Vagina (tissue), 2 donors: ENCODE measurements at places on chromosomes 7 and 10. TPM values are rescaled to one million over a fixed set of nuclear protein-coding genes. Genes with fewer than 3 reads are reported as not detected.

GRCh38 chr7:110898516-110898915 lies 192.4 kb upstream of the LRRN3 start:
- DNase-seq, result no peak

DNA sequence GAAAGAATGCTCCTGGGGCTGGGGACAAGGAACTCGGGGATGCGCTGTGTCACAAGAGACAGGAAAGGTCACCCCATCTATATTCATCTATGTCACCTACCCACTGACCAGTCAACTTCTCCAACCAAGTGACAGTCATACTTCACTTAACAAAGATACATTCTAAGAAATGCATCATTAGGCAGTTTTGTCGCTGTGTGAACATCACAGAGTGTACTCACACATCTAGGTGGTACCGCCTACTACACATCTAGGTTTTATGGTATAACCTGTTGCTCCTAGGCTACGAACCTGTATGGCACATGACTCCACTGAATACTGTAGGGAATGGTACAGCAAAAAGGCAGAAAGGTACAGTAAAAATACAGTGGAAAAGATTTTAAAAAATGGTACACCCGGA lies 3.8 kb upstream of the ADAM12 start:
- no peak for DNase-seq

GRCh38 chr10:129756912-129757901 lies 206.9 kb downstream of the EBF3 start:
- DNase-seq, result peak; percentile 16

DNA sequence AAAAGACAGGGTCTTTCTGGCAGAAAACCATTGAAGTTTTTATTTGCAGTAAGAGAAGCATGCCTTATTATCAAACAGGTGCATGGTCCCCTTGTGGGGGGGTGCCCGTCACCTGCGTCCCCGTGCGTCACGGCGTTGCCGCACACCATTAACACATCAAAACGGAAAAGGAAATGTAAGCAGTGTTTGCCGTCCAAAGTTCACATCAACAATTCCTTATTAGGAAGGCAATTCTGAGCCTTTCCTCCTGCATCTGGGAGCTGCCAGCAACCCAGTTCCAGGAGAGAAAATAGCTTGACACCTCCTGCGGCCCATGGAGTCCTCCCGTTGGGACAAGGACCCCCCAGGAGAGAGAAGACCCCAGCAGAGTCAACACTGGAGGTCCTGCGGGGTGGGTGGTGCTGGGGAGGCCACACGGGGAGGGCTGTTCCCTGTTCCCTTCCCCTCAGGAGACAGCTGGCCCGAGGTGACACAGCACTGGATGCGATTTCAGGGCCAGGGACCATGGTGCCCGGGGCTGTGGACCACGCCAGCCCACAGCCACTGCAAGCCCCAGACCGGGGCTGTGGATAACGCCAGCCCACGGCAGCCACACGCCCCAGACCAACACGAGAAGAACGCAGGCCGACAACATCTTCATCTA lies 39.5 kb downstream of the DIP2C start:
- DNase-seq, result no peak

GRCh38 chr7:133155146-133155545 lies 73.3 kb upstream of the CHCHD3 start:
- no peak for DNase-seq

DNA sequence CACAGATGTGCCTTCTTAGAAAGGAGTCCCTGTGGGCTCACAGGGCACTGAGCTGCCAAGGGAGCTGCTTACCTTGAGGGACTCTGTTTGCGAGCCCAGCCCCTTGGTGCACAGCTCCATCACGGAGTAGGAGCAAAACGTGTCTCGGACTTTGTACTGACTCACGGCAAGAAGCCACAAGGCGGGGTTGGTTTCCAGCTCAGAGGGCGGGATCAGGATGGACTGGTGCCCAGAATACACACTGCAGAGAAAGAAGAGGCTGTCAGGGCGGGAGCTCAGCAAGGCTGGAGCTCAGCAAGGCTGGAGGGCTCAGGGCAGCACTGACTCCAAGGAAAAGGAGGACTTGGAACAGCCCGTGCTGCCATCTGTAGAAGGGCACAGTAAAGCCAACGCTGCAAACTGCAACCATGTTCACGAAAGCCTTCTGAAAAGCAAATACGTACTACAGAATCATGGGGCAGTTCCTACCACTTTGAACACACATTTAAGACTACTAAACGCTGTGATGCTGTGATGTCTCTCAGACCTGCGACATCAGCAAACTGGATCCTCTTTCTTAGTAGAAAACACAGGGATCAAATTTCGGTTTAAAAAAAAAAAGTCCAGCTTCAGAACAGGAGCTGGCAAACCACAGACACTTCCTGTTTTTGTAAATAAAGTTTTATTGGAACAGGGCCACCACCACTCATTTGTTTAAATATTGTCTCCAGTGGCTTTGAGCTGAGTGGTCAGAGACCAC lies 194.3 kb downstream of the ZMYND11 start:
- peak; percentile 92 for DNase-seq

DNA sequence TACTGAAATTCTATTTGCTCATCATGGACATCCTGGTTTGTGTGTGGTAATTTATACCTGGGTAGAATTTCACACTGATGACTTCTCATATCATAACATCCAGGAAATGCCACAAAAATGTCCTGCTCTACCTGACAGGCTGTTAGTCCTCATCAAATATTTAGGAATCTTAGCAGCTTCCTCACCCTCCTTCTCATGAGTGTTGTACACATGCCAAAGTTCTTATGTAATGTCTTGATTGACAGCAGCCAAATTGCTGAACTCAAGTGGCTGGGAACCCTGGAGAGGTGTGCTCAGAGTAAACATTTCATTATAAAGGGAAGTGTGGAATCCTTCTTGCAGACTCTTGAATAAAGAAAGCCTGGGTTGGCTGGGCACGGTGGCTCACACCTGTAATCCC lies 8.9 kb downstream of the EEPD1 start:
- no peak for DNase-seq

DNA sequence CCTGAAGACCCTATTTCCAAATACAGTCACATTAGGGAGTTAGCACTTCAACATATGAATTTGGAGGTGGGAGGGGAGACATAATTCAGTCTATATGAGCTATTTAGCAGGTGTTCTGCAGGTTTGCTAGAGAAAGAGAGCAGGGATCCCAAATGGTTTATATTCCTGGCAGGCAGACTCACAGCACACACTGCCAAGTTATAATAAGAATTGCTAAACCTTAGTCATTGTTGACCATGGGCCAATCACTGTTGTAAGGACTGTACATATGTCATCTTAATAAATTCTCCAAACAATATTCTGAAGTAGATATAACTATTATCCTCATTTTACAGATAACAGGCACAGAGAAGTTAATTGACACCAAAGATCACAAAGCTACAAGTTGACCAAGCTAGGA lies 1.5 kb upstream of the CCDC3 start:
- no peak for DNase-seq

DNA sequence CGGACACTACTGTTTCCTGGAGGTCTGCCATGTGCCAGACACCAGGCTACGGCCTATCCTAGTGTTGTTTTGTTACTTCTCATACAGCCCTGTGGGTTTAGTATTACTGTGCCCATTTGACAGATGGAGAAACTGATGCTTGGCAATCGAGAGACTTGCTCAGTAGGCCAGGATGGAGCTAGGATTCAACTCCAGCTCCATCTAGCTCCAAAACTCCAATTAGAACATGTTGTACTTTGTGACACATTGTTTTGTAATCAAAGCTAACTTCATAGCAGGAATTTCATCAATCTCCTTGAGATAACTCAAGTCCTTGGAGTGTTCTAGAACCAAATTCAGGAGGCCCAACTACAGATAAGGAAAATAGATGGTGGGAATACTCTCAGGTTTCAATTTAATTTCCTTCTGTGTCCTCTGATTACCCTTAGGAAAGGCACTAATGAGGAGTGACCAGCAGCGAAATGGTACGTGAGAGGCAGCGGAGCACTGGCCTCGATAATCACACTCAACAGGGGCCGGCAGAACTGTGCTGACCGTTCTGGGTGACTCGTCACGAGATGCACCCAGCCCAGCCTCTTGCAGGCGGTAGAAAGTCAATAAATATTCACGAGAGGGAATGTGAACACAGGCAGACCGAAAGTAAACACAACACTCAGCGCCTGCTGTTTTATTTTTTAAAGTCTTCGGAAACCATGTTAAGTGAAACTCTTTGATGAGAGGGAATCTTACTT lies 269.6 kb upstream of the NEBL start:
- DNase-seq, result no peak

DNA sequence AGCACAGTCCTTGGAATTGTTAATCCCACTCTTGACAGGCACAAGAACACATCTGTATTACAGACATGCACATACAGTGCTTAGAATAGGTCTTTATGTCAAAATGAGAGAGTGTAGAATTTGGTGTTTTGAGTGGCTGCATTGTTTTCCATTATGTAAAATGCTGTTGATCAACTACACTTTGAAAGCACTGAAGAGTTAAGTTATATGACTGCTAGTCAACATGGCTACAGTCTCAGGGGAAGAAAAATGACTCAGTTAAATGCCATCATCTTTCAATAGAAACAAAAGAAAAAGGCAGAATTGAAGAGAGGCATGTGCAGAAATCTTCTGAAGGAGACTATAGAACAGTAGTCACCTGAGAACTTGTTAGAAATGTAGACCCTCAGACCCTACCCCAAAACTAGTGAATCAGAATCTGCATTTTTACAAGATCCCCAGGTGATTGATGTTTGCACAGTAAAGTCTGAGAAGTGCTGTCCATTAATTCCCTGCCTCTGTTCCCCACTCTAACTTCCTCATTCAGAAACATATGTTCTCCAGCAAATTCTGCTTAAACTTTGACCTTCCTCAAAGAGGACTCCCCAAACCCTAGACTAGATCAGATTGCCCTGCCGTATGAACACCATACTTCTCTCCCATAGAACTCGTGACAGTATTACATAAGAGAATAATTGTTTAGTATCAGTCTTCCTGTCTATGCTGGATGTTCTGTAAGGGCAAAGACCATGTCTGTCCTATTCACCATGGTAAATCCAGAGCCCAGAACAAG lies 16.0 kb downstream of the SND1 start:
- DNase-seq, result no peak

DNA sequence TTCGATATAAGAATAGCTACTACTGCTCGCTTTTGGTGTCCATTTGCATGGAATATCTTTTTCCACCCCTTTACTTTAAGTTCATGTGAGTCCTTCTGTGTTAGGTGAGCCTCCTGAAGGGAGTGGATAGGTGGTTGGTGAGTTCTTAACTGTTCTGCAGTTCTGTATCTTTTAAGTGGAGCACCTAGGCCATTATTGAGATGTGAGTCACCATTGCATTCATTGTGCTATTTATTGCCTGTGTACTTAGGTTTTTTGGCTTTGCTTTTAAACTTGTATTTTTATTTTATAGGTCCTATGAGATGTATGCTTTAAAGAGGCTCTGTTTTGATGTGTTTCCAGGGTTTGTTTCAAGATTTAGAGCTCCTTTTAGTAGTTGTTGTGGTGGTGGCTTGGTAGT lies 1430.8 kb downstream of the REEP3 start:
- DNase-seq, result no peak

- DNase-seq, result no peak
These were observed 11.2 kb upstream of the JAZF1 start for GRCh38 chr7:28191751-28192150.

DNA sequence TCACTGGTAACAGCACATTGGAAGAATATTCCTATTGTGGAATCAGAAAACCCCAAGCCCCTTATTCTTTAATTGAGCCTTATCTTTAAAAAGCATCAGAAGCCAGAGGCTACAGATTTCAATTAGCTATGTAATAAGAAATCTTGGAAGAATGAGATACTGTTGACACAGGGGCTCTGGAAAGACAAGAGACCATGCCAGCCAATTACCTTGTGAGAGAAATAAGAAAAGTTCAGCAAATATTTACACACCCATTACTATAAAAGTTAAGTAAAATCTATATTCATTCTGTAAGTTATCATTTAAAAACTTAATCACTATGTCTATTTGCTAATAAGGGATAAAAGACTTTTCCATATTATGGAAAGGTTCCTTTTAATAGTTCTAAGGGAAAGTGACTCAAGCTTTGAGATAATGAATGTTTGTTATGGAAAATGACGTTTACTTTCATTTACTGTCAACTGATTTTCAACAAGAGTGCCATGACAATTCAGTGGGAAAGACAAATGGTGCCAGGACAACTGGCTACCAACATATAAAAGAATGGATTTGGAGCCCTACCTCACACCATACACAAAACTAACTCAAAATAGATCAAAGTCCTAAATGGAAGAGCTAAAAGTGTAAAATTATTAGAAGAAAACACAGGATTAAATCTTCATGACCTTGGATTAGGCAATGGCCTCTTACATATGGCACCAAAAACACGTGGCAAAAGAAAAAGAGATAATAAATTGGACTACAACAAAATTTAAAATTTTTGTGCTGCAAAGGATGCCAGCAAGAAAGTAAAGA lies 28.3 kb downstream of the ZFAND2A start:
- DNase-seq, result no peak

GRCh38 chr7:129943352-129943751 lies 9.4 kb downstream of the UBE2H start:
- DNase-seq, result no peak

- no peak for DNase-seq
These were observed 5.4 kb upstream of the DMTF1 start for GRCh38 chr7:87146740-87147386.

DNA sequence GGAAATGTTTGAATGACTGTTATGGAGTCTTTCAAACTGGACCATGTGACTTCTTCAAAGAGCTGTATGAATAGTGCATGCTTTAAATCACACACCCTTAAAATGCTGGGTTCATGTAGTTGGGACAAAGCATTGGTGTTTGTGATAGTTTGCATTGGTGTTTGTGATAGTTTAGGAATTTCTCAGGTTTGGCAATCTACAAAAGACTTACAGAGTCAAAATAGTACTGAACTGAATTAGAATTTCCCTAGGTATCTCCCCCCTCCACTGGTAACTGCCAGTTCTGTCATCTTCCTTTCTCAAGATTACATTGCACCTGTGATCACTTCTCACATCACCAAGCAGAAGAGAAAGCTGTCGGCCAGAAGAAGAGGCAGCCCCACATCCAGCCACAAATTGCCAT lies 261.1 kb downstream of the GATA3 start:
- no peak for DNase-seq

DNA sequence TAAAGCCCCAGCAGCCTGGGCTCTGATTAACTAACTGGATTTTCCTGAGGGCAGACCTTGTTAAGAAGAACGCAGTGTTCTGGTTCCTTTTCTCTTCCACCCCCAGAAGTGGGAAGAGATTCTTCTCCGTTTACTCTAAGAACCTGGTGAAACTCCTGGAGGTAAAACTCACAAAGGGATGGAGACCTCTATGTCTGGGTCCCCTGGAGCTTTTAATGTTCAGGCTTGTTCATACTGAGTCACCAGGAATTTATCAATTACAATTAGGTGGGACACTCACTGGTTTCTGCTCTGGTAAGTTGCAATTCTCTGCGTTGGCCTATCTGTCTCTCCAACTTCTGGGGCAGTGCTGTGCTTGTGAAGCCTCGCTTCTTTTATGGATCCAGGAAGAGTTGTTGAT lies 73.3 kb upstream of the CACNB2 start:
- DNase-seq, result no peak

PFKP gene
- 46.7 TPM for total RNA-seq

SDHAF3 gene
- 9.6 TPM for total RNA-seq

PPP1R17 gene
- total RNA-seq, result not detected

RTKN2 gene
- 2.5 TPM for total RNA-seq

EFCAB10 gene
- total RNA-seq, result not detected

FAM13C gene
- 12.8 TPM for total RNA-seq

FEZF1 gene
- total RNA-seq, result not detected

COL17A1 gene
- total RNA-seq, result 149 TPM

WNT8B gene
- not detected for total RNA-seq

COPS6 gene
- total RNA-seq, result 59.9 TPM
